ENCODE measurements at places on chromosomes 13 and 19.

GRCh38 chr13:96544957-96545356 is 449.3 kb downstream of the OXGR1 start:
- DNase-seq: no peak

- no peak for DNase-seq
These were observed 389.2 kb downstream of the EFNB2 start for GRCh38 chr13:106145997-106146864.

- peak; percentile 81 for DNase-seq
These were observed 203.1 kb upstream of the EDNRB start for GRCh38 chr13:78121459-78122348.

GRCh38 chr19:8973501-8974091 is 36.6 kb downstream of the MUC16 start:
- peak; percentile 1 for DNase-seq

DNA sequence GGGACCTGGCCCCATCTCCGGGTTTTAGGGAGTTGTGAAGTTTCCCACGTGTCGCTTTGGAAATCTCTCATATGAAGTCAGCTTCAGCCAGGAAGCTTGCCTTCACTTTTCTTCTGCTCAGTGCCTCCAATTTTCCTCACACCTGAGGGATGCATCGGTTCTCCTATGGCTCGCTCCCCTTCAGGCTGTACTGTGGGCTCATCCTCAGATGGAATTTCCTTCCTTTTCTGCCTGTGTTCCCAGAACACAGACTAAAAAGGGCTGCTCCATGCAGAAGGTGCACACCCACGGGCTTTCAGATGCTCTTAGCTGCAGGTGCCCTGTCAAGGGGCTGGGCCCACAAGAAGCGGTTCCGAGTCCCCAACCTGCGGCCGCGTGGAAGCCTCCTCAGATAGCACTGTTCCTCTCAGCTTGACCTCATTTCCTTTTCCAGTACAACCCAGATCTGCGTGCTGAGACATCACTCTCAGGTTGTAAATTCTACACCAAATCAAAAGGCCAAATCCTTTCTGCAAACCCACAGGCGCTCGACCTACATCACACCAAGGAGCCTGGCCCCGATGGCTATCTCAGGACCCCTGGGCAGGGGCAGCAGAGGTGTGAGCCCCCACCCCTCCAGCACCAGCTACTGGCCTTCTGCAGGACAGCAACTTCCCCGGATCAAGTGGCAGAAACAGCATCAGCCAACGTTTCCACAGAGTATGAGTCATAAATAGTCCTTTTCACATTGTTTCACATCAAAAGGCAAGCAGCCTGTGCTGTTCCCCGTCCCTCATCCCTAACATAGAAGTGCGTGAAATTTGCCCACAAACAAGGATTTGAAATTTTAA is 275.9 kb downstream of the ZNF536 start:
- no peak for DNase-seq
